ENCODE measurements at places on chromosomes 6 and 20.

DNA sequence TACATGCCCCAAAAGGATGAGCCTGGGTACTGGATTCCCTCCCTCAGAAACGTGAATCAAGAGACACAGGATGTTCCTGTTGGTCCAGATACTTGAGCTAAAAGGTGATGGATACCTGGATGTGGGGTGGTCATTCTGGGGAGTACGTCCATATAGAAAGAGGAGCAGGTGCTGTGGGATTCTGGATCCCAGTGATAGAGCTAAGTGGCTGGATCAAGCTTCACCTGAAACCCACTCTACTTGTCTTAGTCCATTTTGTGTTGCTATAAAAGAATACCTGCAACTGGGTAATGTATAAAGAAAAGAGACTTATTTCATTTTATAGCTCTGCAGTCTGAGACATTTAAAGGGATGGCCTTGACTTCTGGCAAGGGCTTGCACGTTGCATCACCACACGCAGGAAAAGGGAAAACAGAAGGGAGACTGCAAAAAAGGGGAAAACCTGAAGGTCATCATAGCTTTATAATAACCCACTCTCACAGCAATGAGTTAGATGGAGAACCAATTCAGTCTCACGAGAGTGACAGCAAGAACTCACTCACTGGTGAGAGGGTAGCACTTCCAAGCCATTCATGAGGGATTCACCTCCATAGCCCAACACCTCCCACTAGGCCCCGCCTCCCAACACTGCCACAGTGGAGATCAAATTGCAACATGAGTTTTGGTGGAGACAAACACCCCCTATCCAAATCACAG is 31.2 kb downstream of the RIPOR3 start:
- no peak for DNase-seq

DNA sequence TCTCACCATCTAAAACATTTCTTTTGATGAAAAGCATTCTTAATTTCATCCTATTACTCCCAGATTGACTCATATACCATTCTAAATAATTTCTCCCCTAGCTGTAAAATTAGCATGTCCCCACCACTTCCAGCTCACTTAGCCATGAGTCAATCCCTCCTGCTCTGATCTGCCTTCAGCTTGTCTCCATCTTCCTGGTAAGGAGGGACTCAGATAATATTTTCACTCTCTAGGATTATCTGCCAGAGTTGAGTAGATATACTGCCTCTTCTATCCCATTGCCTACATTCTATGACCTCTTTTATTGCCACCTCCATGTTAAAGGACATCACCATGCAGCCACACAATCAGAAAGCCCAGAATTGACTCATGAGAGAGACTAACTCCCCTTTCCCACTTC is 348.8 kb upstream of the POU3F2 start:
- DNase-seq, result no peak

- no peak for DNase-seq
Observed at GRCh38 chr20:2519115-2519809, 10.5 kb upstream of the ZNF343 start.

GRCh38 chr6:25449774-25450173 is 170.6 kb downstream of the CARMIL1 start:
- no peak for DNase-seq

- DNase-seq, result no peak
Observed at GRCh38 chr6:108846101-108846500, 2.1 kb upstream of the ARMC2 start.

- no peak for DNase-seq
Observed at GRCh38 chr20:1813101-1813529, 82.1 kb upstream of the SIRPA start.
